Dermis blood vessel endothelial cell (primary cell): ENCODE measurements at places on chromosomes 12 and 14. TPM values are rescaled to one million over a fixed set of nuclear protein-coding genes. Genes with fewer than 3 reads are reported as not detected.

Gene DHRS2
- 0.51 and 0.65 TPM in 2 replicates for total RNA-seq

Gene GALNT9
- total RNA-seq: 0.14 and 0.17 TPM in 2 replicates

DNA sequence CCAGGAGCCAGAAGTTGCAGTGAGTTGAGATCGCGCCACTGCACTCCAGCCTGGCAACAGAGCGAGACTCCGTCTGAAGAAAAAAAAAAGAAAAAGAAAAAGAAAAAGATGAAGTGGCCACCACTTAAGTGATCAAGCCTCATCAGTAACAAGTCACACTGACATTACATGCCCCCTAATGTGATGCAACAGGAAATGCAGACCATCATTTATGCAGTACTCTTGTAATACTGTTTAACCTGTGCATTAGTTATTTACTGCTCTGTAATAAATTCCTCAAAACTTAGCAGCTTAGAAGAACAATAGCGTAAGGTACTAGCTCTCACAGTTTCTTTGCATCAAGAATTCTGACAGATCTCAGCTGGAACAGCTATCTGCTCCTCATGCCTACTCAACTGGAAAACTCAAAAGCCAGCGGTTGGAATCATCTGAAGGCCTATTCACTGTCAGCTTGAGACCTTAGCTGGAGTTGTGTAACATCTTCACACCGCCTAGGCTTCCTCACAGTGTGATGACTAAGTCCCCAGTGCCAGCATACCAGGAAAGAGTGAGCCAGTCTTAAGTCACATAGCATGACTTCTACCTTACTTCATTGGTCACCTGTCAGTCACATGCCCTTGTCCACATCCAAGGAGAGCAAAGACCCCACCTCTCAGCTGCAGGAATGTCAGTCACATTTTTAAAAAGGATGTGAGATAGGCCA is 31.5 kb downstream of the EPS8 start:
- DNase-seq: peak; percentile 23

Gene SERPINA9
- not detected in 2 replicates for total RNA-seq

Gene OVCH1
- not detected in 2 replicates for total RNA-seq

- DNase-seq: no peak
Measured at GRCh38 chr12:29944269-29945000, 160.7 kb upstream of the TMTC1 start.

- DNase-seq: peak; percentile 95
Measured at GRCh38 chr12:65962921-65963861, 138.9 kb downstream of the HMGA2 start.

- DNase-seq: no peak
Measured at GRCh38 chr12:5343711-5344110, 88.2 kb upstream of the NTF3 start.

- peak; percentile 59 for DNase-seq
Measured at GRCh38 chr12:101759396-101760047, 20.3 kb upstream of the SYCP3 start.

DNA sequence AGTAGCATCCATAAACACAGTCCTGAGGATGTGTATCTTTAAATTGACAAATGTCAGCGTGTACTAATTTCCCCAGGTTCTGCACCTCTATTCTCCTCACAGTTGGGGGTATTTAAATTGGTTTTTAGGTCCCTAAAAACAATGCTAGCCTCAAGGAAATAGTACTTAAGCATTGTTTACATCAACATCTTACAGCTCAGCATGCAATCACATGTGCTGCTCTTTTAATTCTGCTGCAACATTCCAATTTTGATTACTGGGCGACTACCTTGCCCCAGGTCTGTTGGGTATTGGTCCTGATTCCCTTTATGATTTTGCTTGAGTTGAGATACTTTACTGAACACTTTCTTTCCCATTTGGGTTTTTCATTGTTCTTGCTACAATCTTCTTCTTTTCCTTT is 616.6 kb downstream of the CCER1 start:
- DNase-seq: no peak

DNA sequence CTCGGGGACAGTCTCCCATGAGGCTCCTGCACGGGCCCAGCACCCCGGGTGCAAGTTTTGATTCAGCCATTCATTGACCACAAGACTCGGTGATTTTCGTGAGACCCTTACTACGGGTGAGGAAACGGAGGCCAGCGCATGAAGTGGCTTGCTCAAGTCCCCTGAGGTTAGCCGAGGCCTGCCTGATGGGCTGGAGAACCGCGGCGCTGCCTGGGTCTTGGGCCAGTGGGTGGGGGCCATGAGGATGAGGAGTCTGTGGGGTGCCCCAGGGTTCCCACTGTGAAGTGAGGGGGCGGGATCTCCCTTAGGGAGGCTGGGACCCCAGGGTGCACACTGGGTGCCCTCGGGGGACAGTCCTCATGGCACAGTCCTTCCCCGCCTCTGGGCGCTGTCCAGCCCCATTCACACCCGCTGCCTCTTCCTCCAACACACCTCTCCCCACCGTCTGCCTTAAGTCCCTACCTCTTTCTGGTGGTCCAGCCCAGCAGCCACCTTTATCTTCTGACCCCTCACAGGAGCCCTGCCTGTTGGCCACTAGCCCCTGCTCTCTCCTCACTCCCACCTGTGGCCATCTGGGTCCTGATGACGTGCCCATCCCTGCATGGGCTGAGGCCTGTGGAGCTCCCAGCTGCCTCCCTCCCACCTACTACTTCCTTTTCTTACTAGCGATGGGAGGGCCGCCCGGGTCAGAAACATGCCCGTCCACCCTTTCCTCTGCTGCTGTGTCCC is 16.3 kb downstream of the BEGAIN start:
- no peak for DNase-seq

- peak; percentile 86 for DNase-seq
Measured at GRCh38 chr12:77685112-77685511, 145.6 kb upstream of the NAV3 start.

DNA sequence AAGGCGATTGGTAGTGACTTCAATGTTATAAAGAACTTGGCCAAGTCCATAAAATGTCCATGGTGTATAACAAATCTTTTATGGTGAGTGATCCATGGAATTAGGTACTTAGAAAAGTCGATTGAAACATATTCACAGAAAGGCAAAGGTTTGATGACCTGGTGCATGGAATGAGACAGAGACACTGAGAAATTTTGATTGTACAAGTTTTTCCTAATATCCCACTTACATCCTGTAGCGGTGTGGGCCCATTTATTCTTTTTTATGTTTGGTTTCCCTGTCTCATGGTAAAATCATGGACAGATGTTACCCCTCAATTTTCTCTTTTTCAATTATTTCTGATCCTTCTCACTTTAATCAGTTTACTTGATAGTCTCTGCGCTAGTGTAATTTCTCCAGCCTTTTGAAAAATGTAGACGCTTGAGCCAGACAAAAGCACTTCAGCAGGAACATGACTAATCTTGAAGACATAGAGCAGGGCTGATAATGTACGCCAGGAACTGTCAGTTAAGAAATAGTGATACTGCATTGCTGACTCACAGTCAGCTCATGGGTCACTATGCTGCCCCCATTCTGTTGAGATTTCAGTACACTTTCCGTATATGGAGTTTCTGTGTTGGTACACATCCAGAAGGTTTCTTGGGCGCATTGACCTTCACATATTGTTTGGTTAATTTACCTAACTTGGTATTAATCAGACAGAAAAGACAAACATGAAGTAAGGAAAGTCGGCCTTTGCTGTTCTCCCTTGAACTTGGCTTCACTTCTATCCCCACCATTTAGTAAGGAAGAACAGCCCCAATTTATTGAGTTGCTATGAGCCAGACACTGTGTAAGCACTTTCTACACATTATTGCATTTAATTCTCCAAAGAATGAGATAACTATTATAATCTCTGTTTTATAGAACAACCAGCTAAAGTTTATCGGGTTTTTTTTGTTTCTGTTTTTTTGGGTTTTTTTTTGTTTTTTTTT is 841.7 kb downstream of the DIO2 start:
- peak; percentile 83 for DNase-seq

GRCh38 chr14:77241955-77242354 is 29.1 kb downstream of the NGB start:
- DNase-seq: no peak

DNA sequence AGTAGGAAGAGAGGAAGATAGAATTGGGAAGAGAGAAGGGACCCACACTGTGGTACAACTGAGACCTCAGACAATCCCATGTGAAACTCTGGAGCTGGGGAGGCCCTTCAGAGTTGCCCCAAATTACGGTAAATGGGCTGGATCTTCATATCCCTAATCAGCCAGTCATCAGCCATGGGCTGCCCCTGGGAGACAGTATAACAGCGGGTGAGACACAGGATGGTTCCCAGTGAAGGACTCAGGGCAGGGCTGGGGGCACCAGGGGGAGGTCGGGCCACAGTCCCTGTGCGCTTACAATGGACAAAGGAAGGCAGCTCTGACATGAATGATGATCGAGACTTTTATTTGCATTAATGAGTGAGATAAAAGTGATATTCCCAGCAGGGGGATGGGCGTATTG is 74.2 kb upstream of the BDKRB2 start:
- DNase-seq: no peak

Gene C12orf43
- 11.1 and 22.2 TPM in 2 replicates for total RNA-seq

Gene ACIN1
- total RNA-seq: 65.2 and 76.2 TPM in 2 replicates

Gene KHNYN
- 55.5 and 67.0 TPM in 2 replicates for total RNA-seq

DNA sequence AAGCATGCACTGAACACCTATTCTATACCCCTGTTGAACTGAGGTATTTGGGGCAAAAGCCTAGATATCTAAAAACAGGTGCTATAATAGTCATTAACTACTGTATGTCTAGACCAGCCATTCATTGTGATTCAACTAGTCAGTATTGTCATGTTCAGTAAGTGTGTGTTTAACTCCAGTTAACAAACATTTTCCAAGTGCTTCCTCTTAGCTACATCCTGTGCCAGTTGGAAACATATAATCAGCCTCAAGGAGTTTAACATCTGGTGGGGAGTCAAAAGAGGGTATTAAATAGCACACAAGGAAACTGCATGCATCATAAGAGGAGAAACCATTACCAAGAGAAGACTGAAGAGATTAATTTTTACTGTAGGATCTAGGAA is 20.4 kb downstream of the TMTC1 start:
- peak; percentile 19 for DNase-seq

GRCh38 chr14:90599748-90600507 is 203.1 kb downstream of the CALM1 start:
- DNase-seq: no peak

Gene NRIP2
- total RNA-seq: not detected in 2 replicates
